ENCODE measurements at places on chromosomes 2 and 18.
A peak's percentile ranks its signal among the peaks of the same experiment; 100 is the strongest.

GRCh38 chr2:127592761-127593227, 53.2 kb upstream of the GPR17 start:
- no peak for ATAC-seq

- no peak for ATAC-seq
These were observed 65.1 kb downstream of the CAB39 start for GRCh38 chr2:230777721-230778120.

- ATAC-seq, result no peak
These were observed 19.1 kb upstream of the SH3BP4 start for GRCh38 chr2:234932591-234933168.

DNA sequence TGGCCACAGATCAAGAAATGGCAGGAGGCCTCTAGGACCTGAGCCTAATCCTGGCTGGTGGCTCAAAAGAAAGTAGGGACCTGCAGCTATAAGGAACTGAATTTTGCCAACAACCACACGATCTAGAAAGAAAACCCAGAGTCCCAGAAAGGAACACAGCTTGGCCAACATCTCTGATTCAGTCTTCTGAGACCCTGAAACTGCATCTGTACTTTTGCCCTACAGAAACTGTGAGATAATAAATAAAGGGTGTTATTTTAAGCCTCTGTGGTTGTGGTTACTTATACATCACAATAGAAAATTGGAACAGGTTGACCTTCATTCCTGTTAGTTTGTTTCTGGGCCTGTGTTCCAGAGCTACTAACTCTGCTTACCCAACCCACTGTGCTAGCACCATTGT, 356.8 kb upstream of the ST6GAL2 start:
- no peak for ATAC-seq

DNA sequence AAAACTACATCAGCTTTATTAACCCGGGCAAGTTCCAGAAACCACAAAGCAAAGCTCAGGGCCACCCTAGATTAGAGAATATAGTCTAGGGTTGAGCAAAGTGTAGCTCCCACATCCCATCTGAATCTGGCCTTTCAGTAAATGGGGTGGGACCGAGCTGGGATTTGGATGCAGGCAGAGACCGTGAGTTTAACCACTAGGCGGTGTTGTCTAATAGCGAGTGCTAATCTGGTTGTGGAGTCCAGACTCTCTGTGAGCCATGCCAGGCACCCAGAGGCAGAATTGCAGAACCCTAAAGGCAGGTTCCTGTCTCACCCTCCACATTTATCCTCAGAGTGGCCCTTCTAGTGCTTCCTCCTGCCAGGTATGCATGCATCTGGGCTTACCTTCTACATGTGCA, 435.9 kb downstream of the TSN start:
- peak; percentile 83 for ATAC-seq
